T1000 (cell line): ENCODE measurements at places on chromosomes 1 and 21.

DNA sequence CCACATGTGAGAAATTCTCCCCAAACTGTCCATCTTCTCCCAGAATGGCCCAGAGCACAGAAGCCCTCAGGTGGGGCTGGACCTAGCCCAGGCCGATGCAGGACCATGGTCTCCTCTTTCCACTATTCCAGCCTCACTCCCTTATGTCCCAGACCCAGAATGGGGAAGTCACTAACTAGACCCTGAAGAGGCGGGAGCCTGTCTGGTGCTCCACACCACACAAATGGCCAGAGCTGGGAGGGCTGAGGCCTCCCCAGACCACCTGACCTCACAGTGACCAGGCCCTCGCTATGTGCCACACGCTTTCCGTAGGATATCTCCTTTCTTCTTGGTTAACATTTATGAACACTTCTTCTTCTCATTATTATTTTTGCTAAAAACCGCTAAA, 54.9 kb upstream of the EDN2 start:
- DNase-seq, result no peak

- DNase-seq, result peak; percentile 16
Measured at GRCh38 chr21:31293986-31294385, 50.1 kb downstream of the TIAM1 start.

DNA sequence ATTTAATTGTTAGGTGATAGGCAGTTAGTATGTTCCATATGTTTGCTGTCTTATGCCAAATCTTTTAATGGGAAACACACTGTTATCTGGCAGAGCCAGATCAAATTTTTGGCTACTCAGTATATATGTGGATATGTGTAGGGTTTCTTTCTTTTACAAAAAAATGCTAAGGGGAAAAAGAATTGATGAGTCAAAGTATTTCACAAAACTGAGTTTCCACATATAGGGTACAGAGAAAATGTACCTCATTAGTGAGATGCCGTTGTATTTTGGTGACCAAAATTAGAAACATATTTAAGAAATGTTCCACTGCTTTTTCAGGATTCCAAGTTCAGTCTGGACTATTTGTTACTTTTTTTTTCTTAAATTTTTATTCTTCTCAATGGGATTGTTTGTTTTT, 201.2 kb upstream of the PTGFR start:
- DNase-seq, result no peak

- no peak for DNase-seq
Measured at GRCh38 chr1:87045761-87046304, 131.4 kb downstream of the HS2ST1 start.

GRCh38 chr1:15325375-15326085, 78.5 kb downstream of the FHAD1 start:
- no peak for DNase-seq
